ENCODE measurements at places on chromosomes 12 and 14. TPM values are rescaled to one million over a fixed set of nuclear protein-coding genes. Genes with fewer than 3 reads are reported as not detected.

DNA sequence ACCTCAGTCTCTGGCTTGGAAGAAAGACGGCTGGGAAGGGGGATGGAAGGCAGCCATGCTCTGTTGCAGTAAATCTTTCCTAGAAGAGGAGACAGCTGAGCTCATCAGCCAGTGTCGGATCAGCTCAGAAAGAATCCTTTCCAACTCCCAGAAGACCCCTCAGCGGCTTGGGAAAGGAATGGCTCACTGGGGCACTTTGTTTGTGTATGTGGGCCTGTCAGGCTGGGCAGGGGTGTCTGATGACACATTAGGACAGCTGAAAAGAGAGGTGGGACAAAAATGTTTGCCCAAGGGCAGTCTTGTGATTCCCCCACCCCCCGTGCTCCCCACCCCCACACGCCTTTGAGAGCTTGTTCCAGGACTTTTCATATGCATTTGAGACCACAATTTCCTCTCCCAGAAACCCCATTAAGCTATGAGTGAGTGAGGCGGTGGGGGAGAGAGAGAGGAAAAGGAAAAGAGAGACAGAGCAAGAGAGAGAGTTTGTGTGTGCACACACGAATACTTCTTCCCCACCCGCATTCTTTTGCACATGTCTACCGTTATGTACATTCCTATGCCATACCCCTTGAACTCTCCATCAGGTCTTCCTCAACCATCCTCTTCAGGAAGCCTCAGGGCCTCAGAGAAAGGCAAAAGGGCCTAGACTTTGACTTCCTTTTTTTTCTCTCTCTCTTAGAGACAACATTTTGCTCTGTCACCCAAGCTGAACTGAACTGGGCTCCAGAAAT is 198.9 kb downstream of the ZFP36L1 start:
- H3K36me3 ChIP-seq: no peaks in the 10 kb centered on the region
- no peaks in the 10 kb centered on the region for H3K27me3 ChIP-seq
- no peak for DNase-seq
- H3K4me3 ChIP-seq: no peak overlapping the region
- no peaks in the 10 kb centered on the region for H3K4me1 ChIP-seq
- no peak overlapping the region for H3K27ac ChIP-seq

Gene KITLG
- 1.2 TPM for total RNA-seq

Gene PRICKLE1
- 3.7 TPM for total RNA-seq

Gene VCPKMT
- 5.0 TPM for total RNA-seq

Gene LIN7A
- 20.6 TPM for total RNA-seq

Measured in liver (tissue), 10 donors.